ENCODE measurements at places on chromosomes 1 and 21. TPM values are rescaled to one million over a fixed set of nuclear protein-coding genes. Genes with fewer than 3 reads are reported as not detected.

GRCh38 chr1:42817440-42817767 is 207 bp upstream of the SVBP start:
- DNase-seq: no peak

DNA sequence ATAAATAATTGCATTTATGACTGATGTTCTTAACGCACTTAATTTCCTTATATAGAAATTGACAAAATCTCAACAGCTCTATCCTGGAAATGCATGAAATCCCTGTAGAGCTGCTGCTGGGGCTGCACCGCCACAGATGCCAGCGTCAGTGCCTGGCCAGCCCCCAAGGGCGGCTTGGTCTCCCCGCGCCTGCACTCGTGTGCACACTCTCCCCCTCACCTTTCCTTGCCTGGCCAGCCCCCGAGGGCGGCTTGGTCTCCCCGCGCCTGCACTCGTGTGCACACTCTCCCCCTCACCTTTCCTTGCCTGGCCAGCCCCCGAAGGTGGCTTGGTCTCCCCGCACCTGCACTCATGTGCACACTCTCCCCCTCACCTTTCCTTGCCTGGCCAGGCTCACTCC is 11.3 kb downstream of the TPRG1L start:
- DNase-seq: no peak

The PODN gene
- polyA plus RNA-seq: 2.0 TPM

The SHE gene
- polyA plus RNA-seq: 11.0 TPM

The RAB7B gene
- 2.5 TPM for polyA plus RNA-seq

The ATP8B2 gene
- polyA plus RNA-seq: 30.1 TPM

All from renal pelvis (tissue), 12 donors.